DMS 273 treated with DMSO at 0.1 percent for 48 hours (cell line): ENCODE measurements at places on chromosomes 12 and 14.

- no peak for DNase-seq
Observed at GRCh38 chr14:94088516-94088915, 7.4 kb downstream of the IFI27L1 start.

DNA sequence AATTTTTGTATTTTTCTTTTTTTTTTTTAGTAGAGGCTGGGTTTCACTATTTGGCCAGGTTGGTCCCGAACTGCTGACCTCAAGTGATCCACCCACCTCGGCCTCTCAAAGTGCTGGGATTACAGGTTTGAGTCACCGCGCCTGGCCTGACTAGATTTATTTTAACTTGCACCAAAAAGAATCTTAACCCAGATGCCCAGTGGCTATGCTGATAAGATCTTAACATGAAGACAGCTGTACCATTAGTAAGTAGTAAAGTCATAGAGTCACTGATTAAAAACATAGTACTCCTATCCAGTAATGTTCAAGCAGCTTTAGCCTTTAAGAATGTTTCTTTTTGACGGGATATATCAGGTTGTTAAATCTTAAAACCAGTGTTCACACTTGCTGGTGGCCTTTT lies 1061.8 kb upstream of the FLRT2 start:
- no peak for DNase-seq

DNA sequence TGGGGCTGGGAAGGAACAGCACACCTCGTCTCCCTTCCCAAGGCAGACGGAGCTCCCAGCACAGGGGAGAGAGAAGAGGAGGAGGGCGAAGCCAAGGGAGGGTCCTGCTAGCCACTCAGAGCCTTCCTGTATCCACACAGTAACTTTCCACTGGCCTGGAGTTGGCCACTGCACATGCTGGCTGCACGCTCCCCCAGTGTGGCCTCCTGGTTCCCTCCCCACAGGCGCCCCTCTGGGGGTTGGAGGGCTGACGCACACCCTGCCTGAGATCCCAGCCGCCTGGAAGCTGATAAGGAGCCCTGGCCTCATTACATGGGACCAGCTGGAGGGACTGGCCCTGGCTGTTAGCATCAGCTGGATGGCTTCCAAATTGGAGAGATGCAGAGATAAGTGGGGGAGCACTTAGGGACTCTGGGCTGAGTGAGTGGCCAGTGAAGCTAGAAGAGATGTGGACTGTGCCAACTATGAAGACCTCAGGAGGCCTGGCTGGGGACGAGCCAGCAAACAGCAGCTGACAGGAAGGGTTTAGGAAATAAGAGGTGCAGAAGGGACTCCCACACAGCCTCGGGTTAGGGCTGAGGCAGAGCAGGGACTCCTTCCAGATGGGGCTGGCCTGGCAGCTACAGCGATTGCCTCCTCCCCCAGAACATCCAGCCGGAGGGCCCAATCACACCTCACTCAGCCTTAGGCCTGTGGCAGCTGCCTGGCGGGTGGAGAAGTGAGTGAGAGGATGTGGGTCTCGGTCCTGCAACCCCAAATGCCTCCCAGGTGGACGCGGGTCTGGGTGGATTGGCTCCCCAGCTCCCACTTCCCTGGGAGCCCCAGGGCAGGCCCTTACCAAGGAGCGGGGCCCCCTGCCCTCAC lies 26.3 kb upstream of the BCDIN3D start:
- DNase-seq, result peak; percentile 98

DNA sequence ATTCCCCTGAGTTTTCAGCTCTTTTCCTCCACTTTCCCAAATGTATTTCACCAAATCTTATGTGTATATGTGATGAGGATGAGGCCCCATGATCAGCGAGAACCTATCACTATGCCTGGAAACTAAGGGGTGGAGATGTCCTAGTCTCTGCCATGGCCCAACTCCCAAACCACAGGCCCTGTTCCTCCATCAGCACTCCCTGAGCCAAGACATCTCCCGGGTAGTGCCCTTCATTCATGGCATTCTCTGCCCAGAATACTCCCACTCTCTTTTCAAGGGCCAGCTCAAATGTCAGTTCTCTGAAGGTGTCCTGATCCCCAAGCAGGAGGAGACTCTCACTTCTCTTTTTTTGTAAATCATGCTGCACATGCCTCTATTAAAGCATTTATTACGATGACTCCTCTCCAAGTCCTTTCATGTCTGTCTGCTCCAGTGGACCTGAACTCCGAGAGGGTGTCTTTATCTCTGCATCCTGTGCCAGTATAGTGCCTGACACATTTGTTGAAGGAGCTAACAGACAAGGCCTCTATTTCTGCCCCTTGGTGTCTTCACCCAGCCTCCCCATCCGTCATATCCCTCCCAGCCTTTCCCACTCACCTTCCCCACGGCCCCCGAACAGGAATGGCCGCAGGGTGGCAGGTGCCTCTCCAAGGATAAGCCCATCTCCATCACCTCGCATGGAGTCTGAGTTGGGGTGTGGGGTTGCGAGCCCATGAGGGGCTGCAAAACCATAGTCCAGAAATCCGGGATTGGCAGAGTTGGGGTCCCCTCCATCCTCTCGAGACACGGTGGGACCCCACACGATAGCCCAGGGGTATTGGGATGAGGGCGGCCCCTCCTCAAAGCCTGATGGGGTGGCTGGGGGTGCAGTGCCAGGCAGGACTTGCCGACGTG lies 3.7 kb downstream of the PIANP start:
- DNase-seq, result no peak

- no peak for DNase-seq
Observed at GRCh38 chr14:47857646-47858045, 182.2 kb upstream of the MDGA2 start.

DNA sequence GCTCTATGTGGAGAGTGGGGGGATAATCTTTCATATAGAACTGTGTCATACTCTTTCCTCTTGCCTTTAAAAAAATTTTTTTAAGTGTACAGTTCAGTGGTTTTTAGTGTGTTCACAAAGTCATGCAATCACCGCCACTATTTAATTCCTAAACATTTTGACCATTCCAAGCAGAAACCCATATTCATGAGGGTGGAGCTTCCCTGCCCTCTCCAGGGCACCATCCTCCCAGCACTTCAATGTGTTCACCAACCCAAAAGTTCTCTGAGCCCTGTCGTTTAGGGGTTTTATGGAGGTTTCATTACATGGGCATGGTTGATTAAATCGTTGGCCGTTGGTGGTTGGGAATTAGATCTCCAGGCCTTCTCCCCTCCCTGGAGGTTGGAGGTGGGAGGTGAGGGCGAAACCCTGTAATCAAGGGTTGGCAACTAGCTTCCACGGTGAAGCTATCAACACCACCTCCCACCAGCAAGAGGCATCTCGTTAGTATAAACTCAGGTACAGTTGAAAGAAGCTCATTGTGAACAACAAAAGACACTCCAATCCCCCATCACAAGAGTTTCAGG lies 42.8 kb upstream of the WNK1 start:
- no peak for DNase-seq
